ENCODE measurements at places on chromosomes 2 and 18.

GRCh38 chr2:27636766-27637165 is 7.9 kb downstream of the GPN1 start:
- no peak for DNase-seq

DNA sequence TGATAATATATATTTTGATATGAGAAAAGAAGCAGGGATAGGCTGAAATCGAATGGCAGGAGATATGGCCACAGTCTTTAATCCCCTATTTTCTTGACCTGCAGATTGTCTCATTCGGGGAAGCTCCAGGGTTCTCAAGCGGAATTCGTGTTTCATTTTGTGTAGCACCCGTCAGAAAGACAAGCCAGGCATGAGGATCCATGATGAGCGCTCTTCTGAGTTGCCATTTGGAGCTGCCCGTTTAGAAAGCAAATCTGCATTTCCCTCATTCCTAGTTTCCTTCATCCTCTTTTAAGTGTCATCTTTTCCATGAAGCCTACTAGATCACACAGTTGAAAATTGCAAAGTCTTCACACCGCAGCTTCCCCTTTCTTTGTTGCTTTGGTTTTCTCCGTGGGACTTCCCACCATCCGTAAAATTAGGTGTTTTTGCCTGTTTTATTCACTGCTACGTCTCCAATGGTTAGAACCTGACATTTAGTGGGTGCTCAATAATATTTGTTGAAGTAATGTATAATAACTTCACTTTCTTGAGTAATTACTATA is 16.9 kb downstream of the HNMT start:
- DNase-seq = no peak

- no peak for DNase-seq
Measured at GRCh38 chr2:25258847-25259736, 82.6 kb downstream of the DNMT3A start.

DNA sequence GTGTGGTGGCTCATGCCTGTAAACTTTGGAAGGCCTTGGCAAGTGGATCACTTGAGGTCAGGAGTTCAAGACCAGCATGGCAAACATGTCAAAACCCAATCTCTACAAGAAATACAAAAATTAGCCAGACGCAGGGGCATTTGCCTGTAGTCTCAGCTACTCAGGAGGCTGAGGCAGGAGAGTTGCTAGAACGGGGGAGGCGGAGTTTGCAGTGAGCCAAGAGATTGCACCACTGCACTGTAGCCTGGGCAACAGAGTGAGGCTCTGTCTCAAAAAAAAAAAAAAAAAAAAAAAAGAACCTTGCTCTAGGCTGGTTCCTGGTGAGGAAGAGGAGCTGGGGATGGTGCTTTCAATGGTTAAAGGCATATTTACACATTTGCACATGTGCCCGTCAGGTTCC is 129.4 kb downstream of the LYPD6B start:
- no peak for DNase-seq

Data from GM13977 (cell line).